Globus pallidus (tissue), 1 donor: ENCODE measurements at places on chromosomes 4 and X.

DNA sequence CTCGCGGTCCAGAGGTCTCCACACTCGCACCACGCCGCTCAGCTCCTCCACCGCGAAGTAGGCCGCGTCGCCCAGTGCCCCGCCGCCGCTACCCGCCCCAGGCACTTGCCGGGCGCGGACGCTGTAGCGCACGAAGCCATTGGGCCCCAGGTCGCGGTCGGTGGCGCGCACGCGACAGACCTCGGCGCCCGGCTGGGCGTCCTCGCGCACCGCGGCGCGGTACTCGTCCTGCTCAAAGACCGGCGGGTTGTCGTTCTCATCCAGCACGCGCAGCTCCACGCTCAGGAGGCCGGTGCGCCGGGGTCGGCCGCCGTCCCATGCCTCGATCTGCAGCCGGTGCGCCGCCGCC, 1.4 kb downstream of the DCHS2 start:
- no peak for DNase-seq

DNA sequence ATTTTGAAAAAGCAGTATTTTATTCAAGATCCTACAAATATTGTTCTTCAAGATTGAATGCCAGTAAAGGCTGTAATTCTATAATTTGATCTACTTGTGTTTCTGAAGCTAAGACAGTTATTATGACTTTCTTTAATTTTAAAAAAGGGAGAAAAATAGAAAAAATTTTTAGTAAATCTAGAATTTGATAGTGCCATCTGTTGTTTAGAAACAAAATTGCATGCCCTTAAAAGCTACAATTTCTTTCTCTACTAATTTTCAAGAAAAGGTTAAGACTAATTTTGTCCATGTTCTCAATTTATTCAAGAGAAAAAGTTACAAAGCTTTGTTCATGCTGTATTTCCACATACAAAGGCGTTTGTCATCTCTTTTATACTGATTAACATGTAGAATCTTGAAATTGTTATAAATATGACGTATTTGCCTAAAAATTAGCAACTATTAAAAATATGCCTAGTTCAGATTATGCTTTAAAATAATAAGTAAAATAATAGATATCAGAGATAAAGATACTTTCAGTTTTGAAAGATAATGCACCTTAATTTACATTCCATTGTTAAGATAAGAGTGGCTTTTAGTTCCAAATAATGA, 25.6 kb upstream of the MMRN1 start:
- no peak for DNase-seq

DNA sequence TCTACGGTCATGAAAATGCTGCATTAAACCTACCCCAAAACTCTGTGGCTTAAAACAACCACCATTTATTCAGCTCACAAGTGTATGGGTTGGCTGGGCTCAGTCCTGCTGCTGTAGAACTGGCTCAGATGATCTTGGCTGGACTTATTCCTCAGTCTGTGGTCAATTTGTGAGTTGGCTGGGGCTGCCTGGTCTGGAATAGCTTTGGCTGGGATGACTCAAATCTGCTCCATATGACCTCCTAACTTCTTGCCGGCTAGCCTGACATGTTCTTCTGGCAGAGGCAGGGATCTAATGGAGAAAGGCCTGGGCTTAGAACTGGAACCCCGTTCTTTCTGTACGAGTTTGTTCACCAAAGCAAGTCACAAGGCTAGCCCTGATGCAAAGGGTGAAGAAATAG, 71.7 kb downstream of the CFAP299 start:
- DNase-seq = no peak

DNA sequence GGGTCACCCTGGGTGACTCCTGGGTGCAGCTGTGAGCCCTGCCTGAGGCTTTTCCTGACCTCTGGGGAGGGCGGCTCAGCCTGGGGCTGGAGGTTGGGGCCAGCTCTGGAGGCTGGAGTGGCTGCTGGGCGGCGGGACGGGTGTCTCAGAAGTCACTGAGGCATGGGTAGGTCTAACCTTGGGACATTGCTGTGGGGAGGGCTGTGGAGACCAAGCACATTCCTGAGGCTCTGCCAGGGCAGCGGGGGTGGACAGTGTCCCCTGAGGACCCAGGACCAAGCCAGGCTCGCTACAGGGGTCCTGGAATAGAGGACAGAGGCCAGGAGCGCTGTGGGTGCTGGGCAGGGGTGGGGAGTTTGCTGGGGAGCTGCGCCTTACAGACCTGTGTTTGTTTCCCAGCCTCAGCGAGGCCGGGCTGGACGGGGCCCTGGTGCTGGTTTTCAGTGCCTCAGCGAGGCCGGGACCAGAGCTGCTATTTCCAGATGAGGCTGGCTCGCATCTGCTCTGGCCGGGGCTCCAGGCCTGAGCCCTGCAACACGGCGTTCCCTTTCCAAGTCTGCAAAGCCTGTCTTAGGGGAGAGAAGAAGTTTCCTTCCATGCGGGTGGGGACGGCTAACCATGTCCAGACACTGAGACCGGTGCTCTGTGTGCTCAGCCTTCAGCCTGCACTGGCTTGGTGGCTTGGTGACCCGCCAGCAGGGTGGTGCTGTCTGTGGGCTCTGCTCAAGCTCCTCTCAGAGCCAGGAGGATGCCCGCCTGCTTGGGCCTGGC, 3.0 kb upstream of the SLC25A6 start:
- DNase-seq = no peak

DNA sequence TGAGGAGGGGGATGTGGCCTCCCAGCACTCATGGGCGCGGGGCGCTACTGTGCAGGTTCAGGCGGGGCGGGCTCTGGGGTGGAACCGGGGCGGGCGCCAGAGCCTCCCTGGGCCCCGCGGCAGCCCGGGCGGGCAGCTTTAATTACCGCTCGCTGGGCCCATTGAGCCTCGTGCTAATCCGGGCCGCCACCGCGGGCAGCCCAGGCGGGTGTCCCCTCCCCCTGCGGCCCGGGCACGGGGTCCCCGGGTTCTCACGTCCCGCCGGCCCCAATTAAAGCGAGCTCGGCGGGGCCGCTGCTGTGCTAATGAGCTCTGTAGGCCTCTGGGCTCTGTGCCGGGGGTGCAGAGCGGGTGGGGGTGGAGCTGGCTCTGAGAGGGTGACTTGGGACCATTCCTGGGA, 22.8 kb upstream of the FGFR3 start:
- no peak for DNase-seq
